ENCODE measurements at places on chromosomes 2 and 18.

GRCh38 chr2:96501471-96501874, 3.7 kb downstream of the NEURL3 start:
- no peak for DNase-seq

DNA sequence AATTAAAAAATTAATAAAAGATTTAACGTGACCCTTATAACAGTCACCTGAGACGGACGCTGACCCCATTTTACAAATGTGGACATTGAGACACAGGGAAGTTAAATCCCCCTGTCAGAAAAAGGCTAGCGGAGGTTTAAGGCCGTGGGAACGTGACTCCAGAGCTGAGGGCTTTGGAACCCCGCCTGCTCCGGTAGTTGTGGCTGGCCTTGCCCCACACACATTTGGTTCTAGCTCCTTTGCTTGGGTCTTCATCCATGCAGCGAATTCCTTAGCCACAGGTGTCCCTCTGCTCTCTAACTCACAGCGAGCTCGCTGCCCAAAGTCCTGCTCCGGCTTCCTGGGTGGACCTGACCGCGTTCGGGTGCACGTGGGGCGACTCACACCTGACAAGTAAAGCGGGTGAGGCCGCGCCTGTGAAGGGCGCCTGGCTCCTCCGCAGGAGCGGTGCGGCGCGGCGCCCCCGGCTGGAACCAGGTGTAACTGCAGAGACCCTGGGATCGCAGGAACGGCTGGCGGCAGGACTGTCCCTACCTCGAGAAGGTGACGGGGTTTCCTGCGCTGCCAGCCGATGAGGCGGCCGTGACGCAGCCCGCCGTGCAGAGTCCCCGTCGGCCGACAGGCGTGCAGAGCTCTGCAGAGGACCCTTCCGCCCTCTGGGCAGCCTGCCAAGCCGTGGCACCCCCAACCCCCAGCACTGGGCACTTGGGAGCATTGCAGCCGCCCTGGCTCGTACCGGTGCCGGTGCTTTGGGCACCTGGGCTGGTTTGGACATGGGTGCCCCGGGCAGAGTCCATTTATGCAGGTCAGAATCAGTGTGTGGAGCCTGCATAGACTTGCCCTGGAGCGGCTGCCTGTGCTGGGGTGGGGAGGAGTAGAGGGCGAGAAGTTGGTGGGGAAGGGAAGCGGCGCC, 2.4 kb upstream of the PROC start:
- DNase-seq: peak; percentile 78

- DNase-seq: peak; percentile 56
Measured at GRCh38 chr18:79616651-79617510, 62.7 kb upstream of the CTDP1 start.

GRCh38 chr18:58359218-58359617, 269.7 kb downstream of the ALPK2 start:
- no peak for DNase-seq

GRCh38 chr2:106270471-106270891, 76.4 kb upstream of the UXS1 start:
- no peak for DNase-seq

- DNase-seq: peak; percentile 75
Measured at GRCh38 chr18:8890957-8891464, 185.7 kb downstream of the MTCL1 start.

DNA sequence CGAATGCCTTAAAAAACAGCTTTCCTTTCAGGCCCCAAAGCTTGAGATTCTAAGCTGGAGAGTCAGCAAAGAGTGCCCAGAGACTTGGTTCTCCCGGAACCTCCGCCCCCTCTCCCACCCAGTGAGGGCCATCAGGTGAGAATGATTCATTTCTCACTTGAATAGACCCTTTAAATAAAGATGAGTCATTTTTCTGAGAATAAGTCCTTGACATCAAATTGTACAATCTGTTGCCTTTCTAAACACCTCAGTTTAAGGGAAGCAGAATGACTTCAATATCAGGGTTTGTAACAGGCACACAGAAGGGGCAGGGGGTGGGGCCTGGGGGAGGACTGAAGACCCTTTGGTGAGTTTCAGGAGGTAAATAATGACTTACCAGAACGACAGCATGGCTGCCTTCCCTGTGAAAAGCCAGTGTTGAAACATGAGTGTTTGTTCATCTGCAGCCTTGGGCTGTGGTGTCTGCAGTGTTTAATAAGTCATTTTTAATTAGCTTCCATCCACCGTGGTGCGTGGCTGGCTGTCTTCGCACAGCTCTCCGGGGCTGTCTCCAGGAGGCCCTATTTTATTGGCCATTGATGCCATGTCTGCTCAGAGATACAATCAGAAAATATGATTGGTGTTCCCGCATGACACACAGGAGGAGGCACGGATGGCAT, 134.9 kb upstream of the ZNF236 start:
- no peak for DNase-seq

DNA sequence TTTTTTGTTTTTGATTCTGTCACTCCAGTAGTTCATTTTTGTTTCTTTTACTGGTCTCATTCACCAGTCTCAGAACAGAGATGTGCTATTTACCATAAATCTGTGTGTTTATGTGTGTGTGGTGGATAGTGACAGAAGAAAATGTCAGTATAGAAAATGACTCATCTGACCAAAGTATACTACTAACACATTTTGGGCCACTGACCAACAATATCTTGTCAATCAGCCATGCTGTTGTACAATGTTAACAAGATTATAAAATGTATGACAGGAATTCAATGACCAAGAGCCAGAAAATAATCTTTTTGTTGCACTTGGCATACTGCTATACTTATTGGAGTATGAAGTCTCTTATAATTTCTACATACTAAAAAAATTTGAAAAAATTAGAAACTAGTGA, 1081.4 kb upstream of the NRXN1 start:
- DNase-seq: no peak

- DNase-seq: no peak
Measured at GRCh38 chr2:105893011-105893995, 148.6 kb downstream of the NCK2 start.

GRCh38 chr2:108067820-108068405, 81.6 kb downstream of the SLC5A7 start:
- DNase-seq: no peak

- DNase-seq: peak; percentile 81
Measured at GRCh38 chr2:70785137-70785911, 5.1 kb downstream of the FIGLA start.

DNA sequence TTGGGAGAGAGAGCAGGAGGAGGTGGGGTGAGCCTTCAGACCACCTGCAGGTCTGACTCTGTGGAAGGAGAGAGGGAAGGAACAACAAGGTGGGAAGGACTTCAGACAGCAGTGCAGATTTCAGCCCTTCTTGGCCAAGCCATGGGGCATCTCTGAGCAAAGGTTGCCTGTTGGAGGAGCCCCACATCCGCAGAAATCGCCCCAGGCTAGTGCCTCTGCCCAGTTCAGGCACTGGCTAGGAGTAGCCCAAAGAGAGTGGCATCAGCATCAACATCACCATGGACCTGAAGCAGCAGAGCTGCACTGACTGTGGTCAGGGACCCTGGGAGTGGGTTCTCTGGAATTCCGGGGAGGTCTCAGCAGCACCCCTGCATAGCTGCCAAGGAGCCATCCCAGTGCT, 10.2 kb downstream of the GPR55 start:
- no peak for DNase-seq

DNA sequence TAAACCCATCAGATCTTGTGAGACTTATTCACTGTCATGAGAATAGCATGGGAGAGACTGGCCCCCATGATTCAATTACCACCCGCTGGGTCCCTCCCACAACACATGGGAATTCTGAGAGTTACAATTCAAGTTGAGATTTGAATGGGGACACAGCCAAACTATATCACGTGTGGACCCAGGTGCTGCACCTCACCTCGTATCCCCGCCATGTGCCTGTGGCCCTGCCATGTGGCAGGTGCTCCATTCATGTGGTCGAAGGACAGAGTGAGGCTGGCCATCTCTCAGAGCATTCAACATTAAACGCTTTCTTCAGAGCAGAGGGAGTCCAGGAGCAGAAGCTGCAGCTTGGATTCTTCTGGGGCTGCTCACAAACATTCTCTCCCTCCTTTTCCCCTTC, 32.3 kb downstream of the MROH2A start:
- no peak for DNase-seq

DNA sequence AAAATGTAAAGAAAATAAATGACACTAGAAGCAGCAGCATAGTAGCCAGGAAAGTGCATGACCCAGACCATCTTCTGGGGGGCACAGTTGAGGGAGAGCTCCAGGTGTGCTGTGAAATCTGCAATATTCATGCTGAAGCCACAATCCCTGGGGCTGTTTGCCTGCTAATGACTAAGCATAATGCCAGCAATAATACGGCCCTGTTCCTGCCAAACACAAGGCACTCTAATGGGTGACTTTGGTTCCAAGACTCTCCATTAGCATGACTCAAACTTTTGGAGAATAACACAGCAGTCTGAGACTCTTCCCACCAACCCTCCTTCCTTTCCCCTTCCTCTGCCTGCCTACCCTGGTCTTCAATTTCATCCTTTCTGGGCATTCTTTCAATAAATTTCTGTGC, 77.9 kb upstream of the DOCK10 start:
- DNase-seq: no peak

- DNase-seq: no peak
Measured at GRCh38 chr18:23977719-23978483, 36.7 kb upstream of the TTC39C start.

- DNase-seq: peak; percentile 89
Measured at GRCh38 chr2:25276569-25277465, 64.9 kb downstream of the DNMT3A start.

DNA sequence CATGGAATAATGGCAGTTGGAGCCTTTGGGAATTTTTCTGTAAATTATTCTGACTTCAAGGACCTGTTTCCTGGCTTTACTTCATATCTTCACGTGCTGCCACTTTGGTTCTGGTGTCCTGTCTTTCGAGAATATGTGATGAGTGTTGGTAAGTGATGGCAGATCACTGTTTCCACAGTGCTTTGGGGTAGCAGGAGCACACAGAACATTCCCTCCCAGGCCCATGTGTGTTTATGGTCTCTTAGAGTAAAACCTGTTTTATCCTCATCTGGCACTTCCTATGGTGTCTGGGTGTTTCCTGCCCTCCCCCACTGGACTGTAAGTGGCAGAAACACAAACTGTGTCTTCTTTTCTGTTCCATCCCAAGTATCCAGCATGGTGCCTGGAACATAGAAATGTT, 17.9 kb downstream of the MOGAT1 start:
- no peak for DNase-seq

GRCh38 chr2:198913394-198914152, 544.2 kb downstream of the SATB2 start:
- DNase-seq: no peak

GRCh38 chr2:80073134-80073561, 231.4 kb downstream of the LRRTM1 start:
- peak; percentile 90 for DNase-seq

DNA sequence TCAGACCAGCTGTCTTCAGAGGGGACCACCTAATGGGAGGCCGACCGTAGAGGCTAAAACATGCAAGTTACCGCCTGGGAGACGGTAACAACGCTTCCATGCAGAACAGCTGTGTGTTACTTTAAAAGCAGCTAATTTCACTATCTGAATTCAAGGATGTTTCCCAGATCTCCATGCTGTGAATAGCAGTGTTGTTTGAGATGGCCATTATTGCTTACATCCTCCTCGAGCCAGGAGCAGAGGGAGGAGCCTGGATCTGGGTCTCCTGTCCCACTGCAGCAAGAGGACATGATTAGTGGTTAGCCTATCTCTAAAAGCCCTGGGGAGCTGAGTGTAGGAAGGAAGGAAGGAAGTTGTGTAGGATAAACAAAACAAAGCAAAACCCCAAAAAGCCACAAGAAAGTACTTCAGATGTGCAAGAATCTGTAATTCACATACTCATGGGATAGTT, 50.9 kb downstream of the ACTR2 start:
- no peak for DNase-seq

DNA sequence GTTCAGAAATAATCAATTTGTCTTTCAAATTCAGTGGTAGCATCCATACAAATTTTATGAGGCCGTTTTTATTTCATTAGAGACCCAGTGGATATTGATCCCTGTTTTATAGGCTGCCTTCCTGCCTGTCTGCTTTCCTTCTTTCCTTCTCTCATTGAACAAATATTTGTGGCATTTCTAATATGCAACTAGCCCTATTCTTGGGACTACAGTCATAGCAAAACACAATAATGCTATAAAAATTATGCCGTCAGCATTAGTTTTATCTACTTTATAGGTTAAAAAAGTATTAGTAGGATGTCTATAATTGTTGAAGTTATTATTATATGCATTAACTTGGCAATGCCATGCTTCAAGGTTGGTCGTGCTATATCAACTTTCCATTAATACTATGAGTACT, 2037.8 kb upstream of the LRRTM1 start:
- no peak for DNase-seq

DNA sequence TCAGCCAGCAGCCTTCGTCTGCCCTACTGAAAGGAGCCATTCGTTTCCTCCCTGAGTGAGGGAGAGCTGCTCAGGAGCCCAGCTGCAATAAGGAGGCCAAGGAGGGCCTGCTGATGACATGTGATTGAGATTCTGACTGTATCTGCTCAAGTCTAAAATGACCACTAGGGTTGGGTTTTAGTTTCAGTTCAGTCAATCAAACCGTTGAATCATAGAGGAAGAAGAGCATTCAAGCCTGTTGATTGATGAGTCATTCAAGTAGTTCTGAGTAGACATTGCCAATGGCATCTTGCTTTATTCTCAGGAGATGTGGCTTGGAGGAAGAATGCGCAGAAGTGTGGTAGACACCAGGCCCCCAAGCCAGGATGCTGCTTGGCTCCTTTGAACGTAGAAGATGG, 19.9 kb upstream of the BCL2L11 start:
- no peak for DNase-seq

DNA sequence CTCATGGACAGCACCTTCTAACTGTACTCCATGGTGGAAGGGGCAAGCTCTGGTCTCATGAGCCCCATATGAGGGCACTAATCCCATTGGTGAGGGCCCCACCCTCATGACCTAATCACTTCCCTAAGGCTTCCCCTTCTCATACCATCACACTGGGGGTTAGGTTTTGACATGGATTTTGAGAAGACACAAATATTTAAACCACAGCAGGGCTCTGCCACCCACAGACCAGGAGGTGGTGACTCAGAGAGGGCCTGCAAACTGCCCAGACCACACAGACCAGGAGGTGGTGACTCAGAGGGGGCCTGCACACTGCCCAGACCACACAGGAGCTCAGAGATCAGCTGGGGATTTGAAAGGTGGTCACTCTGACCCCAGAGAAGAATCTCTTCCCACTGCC, 222.0 kb downstream of the KLHL29 start:
- no peak for DNase-seq

DNA sequence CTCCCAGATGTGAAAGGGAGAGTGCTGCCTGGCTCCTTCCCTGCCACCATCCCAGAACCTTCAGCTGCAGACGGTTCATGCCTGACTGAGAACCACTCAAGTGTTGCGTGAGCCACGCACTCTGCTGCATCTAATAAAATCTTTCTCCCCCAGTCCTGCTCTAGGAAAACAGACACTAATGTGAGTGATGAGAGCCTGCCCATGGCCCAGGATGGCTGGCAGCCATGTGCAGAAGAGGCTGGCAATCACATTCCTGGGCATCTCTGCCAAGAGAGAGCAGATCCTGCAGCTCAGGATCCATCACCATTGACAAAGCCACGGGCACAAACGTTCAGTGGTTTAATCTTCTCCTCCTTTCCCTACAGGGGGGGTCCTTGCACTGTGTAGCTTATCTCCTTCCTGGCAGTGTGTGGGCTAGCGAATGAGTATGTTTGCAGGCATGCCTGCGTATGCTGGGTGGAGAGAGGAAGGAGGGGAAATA, 477.5 kb downstream of the SLC4A3 start:
- DNase-seq: peak; percentile 68

All from eye (tissue), 1 donor.